ENCODE measurements at places on chromosomes 3 and 15.

- peak; percentile 91 for DNase-seq
Measured at GRCh38 chr3:14508966-14509795, 31.0 kb downstream of the GRIP2 start.

DNA sequence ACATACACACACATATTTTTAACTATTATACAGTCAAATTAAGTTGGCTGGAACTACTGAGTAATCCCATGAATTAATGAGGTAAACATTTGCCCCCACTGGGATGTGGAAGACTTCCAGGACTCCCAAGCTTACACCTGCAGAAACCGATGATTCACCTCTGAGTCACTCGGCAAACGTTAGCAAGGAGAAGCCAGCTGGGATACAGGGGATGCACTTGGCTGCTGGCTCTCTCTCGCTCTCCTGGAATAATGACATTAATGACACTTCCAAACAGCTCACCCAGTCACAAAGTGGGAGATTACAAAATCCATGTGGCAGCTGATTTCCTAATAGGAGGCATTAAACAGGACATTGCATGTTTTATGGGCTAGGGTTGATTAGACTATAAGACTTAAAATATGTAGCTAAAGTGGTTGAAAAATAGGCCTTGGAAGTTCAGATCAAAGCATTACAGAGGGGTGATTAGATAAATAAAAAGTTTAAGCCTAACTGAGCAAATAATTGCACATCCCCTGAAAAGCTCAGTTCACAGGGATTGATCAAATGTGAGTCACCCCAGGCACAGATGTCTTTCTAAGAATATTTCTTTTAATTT, 500.9 kb downstream of the SOX2 start:
- DNase-seq: no peak

- DNase-seq: no peak
Measured at GRCh38 chr3:18891641-18892040, 256.7 kb upstream of the KCNH8 start.

- no peak for DNase-seq
Measured at GRCh38 chr3:29822071-29822470, 541.2 kb downstream of the RBMS3 start.

DNA sequence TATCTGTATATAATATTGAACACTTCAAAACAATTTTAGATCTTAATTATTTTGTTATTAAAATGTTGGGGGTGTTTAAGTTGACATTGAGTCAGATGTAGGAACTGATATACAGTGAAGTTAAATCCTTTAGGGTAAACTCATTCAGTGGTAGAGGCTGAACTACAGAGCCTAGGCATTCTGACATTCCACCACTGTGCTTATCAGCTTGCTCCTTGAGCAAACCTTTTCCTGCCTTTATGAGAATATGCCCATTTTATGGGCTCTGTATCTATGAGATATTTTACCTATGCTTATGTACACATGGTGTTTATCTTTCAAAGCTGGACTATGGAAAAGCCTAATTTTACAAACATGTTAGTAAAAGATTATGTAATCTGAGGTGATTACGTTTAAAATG, 407.5 kb downstream of the ZBTB20 start:
- DNase-seq: no peak

DNA sequence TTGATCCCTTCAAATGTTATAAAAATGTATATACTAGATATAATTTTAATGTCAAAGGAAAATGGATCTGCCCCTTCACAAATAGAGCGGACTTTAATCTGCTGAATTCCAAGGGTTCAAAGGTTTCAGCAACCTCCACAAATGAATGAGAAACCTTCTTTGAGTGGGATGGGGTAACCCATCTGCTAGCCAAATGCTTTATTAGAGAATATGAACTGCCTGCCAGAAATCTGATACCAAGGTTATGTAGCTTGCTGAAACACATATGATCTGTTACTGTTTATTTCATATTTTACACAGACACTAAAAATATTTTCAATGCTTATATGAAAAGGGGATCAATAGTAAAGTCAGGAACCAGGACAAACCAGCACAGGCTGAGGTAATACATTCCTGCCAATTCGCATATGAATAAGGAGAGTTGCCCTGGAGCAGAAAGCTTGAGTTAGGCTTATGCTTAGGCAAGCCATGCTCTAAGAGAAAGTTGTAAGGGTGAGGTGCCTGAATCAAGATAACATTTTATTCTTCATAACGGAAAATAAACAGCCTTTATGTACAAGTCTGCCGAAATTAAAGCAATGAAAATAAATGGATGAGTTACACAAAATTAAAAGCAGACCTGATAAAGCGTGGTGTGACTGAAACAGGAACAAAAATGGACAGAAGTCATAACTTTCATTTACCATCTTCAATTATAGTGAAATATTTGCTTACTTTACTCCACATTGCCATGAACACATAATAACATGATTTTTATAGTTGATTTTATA, 26.5 kb downstream of the PLOD2 start:
- no peak for DNase-seq

GRCh38 chr15:98876451-98877369, 130.9 kb downstream of the PGPEP1L start:
- no peak for DNase-seq
